ENCODE measurements at places on chromosomes 7 and 10.

DNA sequence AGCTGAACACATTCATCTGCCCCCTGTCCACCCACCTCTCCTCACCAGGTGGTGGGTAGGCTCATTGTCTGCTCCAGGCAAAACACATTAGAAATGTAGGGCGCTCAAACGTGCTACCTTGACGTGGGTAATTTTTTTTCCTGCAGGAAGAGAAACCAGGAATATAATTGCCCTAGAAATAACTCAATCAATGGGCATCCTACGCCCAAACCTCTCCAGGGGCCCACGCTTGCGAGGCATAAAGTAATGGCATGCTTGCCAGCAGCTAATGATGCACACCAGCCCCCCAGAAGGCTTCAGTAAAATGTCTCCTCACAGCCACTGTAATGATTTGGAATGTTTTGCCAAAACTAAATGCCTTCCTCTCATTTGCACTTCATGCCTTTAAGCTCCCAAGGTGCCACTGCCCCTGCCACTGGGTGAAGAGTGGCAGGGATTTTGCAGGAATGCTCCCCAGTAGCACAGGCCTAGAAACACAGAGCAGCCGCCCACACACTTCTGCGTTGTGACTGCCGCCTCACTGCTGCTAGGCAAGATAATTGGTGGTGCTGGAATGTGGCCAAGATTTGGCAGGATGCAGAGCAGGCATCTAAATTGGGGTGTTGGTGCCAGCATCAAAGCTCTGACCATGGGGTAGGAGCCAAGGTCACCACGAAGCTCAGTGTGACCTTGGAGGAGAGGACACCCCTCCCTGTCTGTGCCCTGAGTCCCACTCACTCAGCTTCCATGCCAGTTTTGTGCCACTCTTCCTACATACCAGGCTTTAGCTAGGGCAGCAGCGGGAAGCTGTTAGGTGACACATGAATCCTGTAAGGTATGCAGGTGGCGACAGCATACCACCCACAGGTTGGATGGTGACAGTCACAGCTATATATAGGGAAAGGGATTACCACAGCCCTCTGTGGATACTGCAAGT is 48.7 kb upstream of the PPP1R3C start:
- DNase-seq, result no peak

- no peak for DNase-seq
Observed at GRCh38 chr10:79360499-79361342, 13.5 kb downstream of the PPIF start.

DNA sequence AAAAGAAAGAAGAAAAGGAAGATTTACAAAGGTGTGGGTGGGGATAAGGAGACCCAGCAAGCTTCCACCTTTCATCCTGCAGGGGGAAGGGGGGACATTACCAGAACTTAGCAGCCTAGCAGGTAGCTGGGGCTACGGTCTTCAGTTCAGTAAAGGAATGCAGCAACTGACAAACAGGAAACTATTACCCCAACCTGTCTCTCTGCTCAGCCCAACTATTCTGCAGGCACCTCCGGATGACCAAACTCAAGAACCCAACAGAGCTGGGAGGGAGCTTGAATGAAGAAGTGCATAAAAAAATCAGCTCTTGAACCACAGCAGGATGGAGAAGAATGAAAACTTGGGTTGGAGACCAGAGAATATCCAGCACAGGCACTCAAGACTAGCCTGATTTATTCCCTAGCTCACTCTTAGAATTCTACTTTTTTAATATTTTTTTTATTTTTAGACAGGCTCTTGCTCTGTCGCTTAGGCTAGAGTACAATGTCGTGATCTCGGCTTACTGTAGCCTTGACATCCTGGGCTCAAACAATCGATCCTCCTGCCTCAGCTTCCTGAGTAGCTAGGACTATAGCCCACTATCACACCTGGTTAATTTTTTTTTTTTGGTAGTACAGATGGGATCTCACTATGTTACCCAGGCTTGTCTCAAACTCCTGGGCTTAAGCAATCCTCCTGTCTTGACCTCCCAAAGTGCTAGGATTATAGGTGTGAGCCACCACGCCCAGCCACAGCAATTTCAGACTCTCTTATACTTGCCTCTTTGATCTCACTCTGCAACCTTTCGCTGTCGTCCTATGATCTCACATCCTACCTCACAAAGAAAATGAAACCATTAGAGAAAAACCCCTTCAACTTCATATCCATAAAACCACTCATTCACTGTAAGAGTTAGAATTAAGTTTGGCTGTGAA is 18.5 kb upstream of the C10orf67 start:
- no peak for DNase-seq

- DNase-seq, result no peak
Observed at GRCh38 chr7:71793251-71793650, 618.9 kb downstream of the CALN1 start.

GRCh38 chr7:81155654-81156373 is 237.0 kb upstream of the SEMA3C start:
- DNase-seq, result no peak

GRCh38 chr7:150717814-150718420 is 1.5 kb downstream of the GIMAP1 start:
- no peak for DNase-seq

DNA sequence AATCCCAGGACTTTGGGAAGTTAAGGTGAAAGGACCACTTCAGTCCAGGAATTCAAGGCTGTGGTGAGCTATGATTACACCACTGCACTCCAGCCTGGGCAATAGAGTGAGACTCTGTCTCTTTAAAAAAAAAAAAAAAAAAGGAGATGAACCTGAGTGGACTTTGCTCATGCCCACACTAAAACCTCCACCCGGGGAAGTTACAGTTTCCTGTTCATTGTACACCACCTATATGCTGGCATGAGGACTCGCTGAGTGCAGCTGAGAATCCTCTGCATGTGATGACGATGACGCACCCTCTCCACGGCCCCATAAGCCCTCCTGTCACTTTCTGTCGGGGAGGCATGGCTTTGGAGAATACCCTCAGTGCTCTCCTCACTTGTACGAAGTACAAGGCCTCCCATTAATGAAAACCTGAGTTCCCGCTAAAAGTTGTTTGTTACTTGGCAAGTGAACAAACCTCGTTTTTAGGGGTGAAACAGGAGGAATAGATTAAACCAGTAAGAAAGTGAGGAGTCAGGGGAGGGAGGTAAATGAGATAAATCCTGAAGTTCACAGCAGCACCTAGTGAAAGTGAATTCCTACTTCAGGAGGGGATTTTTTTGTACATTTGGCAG is 15.9 kb downstream of the TMEM176B start:
- DNase-seq, result no peak

DNA sequence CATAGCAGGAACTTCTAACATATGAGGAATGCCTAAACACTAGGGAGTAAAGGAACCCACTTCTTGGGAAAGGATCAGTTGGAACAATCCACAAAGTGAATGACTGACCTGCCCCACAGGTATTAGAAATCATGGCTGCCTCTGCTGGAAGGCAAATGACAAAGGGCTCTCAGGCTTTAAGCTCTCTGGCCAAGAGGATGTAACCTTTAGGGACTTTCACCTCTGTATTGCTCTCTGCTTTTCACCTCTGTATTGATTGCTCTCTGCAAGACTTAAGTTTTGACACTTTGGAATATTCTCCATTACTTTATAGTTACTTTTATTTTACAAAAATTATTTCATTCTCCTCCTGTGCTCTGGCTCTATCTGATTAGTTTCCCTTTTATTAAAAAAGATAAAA is 248.0 kb downstream of the LRRTM3 start:
- no peak for DNase-seq

DNA sequence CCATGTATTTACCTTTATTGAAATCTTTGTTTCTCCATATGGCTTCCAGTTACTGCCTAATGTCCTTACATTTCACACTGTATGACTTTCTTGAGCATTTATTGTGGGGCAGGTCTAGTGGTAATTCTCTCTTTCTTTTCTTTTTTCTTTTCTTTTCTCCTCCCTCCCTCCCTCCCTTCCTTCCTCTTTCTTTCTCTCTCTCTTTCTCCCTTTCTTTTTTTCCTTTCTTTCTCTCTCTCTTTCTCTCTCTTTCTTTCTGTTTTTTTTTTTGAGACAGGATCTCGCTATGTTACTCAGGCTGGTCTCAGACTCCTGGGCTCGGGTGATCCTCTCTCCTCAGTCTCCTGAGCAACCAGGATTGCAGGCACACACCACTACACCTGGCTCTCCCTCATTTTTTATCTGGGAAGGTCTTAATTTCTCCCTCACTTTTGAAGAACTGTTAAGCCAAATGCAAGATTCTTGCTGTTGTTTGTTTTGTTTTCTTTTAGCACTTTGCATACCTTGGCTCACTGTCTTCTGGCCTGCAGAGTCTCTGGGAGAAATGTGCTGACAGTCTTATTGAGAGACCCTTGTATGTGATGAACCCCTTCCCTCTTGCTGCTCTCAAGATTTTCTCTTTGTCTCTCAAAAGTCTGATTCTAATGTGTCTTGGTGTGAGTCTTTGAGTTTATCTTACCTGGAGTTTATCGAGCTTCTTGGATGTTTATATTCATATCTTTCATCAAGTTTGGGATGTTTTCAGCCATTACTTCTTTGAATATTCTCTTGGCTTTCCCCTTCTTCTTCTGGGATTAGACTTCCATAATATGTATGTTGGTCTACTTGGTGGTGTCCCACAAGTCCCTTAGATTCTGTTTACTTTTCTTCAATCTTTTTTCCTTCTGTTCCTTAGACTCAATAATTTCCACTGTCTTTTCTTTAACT is 79.0 kb upstream of the CCNY start:
- no peak for DNase-seq

- DNase-seq, result no peak
Observed at GRCh38 chr7:92988051-92988450, 129.7 kb downstream of the SAMD9 start.

- DNase-seq, result no peak
Observed at GRCh38 chr10:129627442-129627841, 160.4 kb downstream of the MGMT start.

DNA sequence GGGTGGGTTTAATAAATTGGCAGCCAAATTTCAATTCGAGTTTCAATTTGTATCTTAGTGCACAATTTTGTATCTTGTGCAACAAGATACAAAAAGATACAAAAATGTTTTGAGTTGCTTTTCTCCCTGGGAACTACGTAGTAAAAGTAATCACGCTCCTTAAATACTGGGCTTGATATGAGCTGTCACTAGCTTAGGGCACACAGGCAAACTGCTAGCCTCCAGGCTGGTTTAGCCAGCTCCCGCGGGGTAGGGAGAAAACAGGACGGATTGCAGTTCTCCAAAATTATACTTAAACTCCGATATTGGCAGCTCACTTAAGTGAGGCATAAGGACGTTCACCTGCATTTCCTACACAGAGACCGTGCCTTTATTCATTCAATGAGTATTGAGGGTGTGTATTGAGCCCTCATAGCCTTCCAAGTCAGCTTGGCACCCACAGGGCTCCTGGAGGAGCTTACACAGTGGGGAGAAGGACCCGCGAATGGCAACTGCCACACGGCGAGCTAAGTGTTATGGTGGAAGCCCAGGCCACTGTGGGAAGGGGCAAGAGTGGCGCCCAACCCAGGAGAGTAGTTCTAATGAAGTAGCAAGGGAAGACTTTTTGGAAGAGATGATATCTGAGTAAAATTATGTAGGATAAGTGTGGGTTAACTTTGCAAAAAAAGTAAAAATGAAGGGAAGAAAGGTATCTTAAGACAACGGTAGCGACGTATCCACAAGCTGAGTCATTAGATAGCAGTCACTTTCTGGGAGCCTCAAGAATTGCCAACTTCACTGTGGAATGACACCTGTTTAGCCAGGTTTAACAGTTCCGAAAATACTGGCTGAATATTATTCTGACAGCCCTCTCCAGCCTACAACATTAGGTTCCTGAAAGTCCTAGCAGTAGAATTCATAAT is 1.6 kb upstream of the EPC1 start:
- DNase-seq, result no peak

GRCh38 chr10:83374741-83375140 is 764.6 kb upstream of the GHITM start:
- DNase-seq, result no peak

DNA sequence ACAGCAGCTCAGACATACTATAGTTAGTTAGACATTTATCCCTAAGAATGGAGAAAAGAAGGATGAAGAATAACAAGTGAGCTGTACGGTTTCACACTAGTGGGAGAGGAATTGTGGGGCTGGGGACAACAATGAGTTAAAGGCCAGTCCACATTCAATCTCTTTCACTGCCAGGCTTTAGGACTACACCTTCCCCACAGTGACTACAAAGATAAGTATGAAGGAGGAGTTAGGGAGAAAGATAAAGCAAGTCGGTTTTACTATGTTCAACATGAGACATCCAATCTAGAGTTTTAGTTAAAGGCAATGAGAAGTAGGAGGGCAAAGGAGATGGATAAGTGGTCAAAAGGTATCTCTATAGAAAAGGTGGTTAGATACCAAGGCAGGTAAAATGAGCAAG is 16.3 kb downstream of the ARHGAP12 start:
- DNase-seq, result no peak

- DNase-seq, result no peak
Observed at GRCh38 chr10:95181726-95182125, 12.3 kb upstream of the ACSM6 start.

GRCh38 chr10:59536167-59537014 is 173.3 kb downstream of the SLC16A9 start:
- DNase-seq, result peak; percentile 34

GRCh38 chr10:101158459-101159058 is 27.5 kb downstream of the TLX1 start:
- DNase-seq, result no peak

- no peak for DNase-seq
Observed at GRCh38 chr7:150471886-150472285, 21.5 kb downstream of the GIMAP8 start.

- DNase-seq, result no peak
Observed at GRCh38 chr7:44995555-44996493, 4.2 kb upstream of the CCM2 start.

DNA sequence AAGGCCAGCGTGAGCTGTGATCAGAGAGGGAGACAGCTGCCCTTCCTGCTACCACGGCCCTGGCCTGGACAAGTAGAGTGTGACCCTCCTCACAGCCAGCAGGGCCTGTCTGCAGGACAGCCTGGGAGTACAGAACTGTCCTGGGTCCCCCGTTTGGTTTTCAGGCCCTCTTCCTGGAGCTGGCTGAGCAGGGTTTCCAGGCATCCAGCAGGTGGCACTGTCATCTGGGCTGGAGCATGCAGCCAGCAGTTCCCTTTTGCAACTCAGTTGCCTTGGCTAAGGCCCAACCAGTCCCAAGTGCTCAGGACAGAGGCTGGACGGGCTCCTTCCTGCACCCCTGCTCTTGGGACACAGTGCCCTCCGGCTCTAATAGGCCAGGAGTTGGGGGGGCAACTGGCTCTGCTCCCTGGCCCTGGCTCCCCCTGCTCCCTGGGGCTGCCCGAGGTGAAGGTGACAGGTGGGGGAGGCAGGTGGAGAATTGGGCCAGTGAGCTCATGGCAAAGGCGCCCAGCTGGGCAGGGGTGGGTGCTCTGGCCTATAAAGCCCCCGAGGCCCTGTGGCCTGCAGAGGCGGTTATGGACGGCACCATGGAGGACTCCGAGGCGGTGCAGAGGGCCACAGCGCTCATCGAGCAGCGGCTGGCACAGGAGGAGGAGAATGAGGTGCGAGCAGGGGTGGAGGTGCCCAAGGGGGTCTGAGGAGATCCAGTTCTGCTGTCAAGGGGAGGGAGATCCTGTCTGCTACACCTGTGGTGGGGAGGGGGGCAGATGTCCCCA is at the start of gene ANKRD2:
TSS of gene ANKRD2 (plus strand) at position 566 of the 776 bp plus-strand sequence. CDS start at position 576, 10 bp downstream.
- DNase-seq, result peak; percentile 71
